ENCODE measurements at places on chromosomes 5 and 9. TPM values are rescaled to one million over a fixed set of nuclear protein-coding genes. Genes with fewer than 3 reads are reported as not detected.

- H3K27ac ChIP-seq, result no peak overlapping the region
- no peaks in the 10 kb centered on the region for H3K36me3 ChIP-seq
- no peaks in the 10 kb centered on the region for H3K4me1 ChIP-seq
- no peak for DNase-seq
These were observed 439.9 kb downstream of the GADD45G start for GRCh38 chr9:90044710-90045151.

DNA sequence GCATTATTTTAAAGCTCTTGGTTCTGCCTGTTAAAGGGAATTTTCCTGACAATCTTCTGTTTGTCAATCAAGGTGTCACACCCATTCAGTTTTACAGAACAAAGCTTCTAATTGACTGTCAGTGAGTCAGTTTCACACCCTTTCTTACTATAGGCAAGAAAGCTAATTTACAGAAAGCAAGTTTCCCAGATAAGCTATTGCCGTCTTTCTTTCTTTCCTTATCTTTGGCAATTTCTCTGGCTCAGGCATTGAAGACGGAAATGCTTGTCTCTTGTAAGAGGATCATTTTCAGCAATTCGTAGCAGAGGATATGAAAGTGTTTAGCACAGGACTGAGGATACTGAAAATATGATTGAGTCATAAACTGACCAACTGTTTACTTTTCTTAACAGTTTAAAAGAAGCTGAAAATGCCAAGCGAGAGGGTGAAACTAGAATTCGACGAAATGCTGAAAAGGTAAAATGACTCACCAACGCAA is 27.0 kb downstream of the SPINK5 start:
- no peak overlapping the region for H3K4me3 ChIP-seq
- no peaks in the 10 kb centered on the region for H3K36me3 ChIP-seq
- no peak overlapping the region for H3K27ac ChIP-seq
- no peaks in the 10 kb centered on the region for H3K4me1 ChIP-seq
- no peak for DNase-seq
- no peaks in the 10 kb centered on the region for H3K27me3 ChIP-seq

DNA sequence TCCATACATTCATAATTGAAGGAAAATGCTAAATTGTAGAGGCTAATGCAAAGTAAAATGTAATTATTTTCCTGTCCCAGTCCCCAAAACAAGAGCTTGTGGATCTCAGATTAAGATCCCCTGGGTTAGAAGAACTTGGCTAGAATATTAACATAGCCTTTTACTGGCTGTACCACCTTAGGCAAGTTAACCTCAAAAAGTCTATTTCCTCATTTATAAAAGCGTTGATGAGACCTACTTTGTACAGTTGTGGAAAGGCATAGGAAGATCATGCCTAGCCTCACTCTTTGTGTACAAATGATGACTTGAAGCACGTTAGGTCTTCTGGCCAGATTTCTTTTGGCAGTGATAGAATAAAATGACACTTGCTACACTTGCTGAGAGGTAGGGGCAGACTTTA is 97.2 kb downstream of the F2RL2 start:
- H3K27ac ChIP-seq, result no peak overlapping the region
- no peaks in the 10 kb centered on the region for H3K36me3 ChIP-seq
- H3K27me3 ChIP-seq, result no peaks in the 10 kb centered on the region
- H3K4me1 ChIP-seq, result no peaks in the 10 kb centered on the region
- H3K4me3 ChIP-seq, result no peak overlapping the region
- DNase-seq, result no peak

PLAC8L1 gene
- 0.49 TPM for total RNA-seq

IFNA21 gene
- not detected for total RNA-seq

DNA sequence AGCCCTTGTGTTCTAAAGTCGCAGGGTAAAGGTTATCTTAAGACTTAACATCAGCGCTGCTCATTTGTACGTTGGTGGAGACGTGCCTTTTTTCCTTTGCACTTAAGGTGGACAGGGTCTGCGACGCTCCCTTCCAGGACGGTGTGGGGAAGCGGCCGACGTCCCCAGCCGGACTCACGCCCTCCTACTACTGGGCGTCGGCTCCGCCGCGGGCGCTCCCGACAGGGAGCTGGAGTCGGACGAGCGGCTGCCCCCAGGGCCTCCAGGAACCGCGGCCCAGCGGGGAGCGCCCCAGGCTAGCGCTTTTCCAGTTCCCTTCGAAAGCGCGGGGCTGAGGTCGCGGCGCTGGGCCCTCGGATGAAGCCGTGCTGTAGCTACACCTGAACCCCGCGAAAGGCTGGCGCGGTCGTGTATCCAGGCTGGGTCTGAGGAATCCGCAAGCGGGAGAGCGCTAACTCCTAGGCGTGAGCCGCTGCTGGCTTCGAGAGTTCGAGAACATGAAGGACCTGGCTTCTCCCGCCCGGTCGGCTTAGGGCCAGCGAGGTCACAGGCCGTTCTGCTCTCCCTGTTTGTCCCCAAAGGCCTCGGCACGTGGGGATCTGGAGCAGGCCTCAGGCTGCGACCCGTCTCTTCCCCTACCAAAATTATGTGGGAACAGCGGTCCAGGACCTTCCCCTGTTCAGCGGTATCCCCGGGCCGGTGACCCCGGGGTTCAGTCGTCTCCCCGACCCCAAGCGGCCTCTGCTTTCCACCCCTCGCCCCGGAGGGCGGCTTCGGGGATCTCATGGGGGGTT is 3.8 kb upstream of the DMRT3 start:
- peaks cover 52% of the 10 kb centered on the region for H3K4me1 ChIP-seq
- peak overlapping the region; percentile 60 for H3K4me3 ChIP-seq
- no peak for DNase-seq
- no peaks in the 10 kb centered on the region for H3K36me3 ChIP-seq

DNA sequence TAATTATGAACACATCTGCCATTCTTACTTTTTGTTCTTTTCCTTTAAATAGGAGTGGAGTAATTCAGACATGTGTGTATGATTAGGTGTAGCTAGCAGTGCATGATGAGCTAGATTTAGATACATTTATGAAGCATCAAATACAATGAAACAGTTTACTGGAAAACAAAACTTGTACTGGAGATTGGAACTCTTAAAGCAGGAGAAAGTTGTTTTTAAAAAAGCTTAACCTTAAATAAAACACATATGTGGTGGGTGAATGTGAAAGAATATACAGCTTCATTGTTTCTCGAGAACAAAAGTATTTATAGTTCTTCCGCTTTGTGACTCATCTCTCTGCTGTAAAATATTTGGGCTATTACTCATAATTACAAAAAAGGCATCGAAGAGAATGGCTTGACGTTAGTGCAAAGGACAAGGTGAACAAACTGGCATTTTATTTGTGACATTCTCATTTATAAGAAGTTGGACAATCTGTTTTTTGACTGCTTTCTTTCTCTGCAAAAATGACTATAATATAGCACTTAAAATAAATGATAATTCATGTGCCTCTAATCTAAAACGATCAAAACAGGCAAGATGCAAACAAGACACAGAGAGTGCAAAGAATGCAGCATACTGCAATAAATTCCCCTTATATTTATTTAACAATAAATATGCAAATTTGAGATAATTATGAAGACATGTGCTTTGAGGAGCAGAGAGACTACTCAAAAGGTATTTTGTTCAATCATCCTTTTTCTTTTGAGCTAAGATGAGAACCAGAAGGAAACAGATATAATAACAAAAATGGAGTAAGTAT is 478.8 kb downstream of the CETN3 start:
- peak overlapping the region; percentile 74 for H3K27ac ChIP-seq
- H3K4me3 ChIP-seq, result peak overlapping the region; percentile 22
- no peak for DNase-seq
- no peaks in the 10 kb centered on the region for H3K27me3 ChIP-seq
- no peaks in the 10 kb centered on the region for H3K36me3 ChIP-seq

- no peaks in the 10 kb centered on the region for H3K27me3 ChIP-seq
- H3K4me3 ChIP-seq, result no peak overlapping the region
- peak overlapping the region; percentile 36 for H3K27ac ChIP-seq
- peaks cover 31% of the 10 kb centered on the region for H3K4me1 ChIP-seq
- no peak for DNase-seq
- no peaks in the 10 kb centered on the region for H3K36me3 ChIP-seq
These were observed 17.6 kb upstream of the VDAC1 start for GRCh38 chr5:134022333-134022732.

FSD1L gene
- 7.6 TPM for total RNA-seq

- H3K4me3 ChIP-seq, result peak overlapping the region; percentile 89
- H3K27me3 ChIP-seq, result peaks cover 3% of the 10 kb centered on the region
- H3K27ac ChIP-seq, result peak overlapping the region; percentile 94
- peaks cover 3% of the 10 kb centered on the region for H3K36me3 ChIP-seq
- H3K4me1 ChIP-seq, result peaks cover 89% of the 10 kb centered on the region
These were observed 600 bp downstream of the ENC1 start for GRCh38 chr5:74639807-74640449.
